ENCODE measurements at places on chromosomes 2 and 18.

DNA sequence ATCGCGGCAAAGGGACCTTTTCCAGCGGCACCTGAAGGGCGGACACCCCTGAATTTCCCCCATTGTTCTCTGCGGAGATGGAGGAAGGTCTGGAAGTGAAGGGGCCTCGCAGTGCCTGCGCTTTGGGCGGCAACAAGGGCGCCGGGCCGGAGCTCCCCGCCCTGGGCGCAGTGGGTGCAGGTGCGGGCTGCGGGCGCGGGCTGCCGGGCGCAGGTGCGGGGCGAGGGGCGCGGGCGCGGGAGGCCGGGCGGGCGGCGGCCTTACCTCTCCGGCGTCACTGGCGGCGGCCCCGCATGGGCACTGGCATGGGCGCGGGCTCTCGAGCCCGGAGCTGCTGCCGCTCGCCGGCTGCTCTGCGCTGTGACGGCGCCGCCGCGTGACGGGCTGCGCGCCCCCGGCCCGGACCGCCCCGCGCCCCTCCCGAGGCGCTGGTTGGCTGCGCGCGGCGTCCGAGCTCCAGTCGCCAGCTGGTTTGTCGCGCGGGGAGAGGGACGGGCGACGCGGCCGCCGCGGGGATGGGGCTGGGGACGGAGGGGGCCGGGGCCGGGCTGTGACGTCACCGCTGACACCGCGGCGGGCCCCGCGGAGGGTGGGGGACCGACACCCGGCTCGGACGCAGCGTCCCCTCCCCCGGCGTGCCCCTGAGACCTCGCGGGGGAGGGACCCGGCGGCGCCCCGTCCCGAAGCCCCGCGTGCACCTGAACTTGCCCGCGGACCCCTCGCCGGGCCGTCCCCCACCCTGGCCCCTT is at the start of gene KIF1A:
Gene KIF1A (minus strand): TSS at position 362 of the 749 bp plus-strand sequence. CDS start 22,467 bp downstream, outside the sequence.
- no peak for DNase-seq

GRCh38 chr2:68845043-68845442 is 26.2 kb downstream of the BMP10 start:
- no peak for DNase-seq

- DNase-seq, result peak; percentile 22
Observed at GRCh38 chr2:180983468-180984242, 3.2 kb downstream of the UBE2E3 start.

DNA sequence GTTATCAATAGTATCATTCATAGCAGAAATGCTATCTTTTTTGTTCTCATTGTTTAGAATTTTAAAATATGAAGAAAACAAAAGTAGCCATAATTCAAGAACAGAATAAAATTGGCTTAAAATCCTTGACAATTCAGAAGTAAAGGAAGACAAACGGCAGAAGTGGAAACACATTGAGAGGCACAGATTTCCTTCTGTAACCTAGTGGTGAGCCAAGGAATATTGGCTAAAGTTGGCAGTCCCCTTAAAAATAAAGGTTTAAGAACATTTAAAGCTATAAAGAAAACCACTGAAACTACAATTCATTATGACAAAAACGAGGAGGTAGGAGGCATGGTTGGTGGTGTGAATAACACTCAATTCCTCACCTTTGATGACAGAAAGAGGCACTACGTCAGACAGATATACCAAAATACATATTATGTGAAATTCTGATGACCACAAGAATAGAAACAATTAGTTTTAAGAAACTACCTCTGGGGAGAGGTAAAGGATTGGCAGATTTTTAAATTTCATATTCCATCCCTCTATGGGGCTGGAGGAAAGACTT is 42.3 kb downstream of the SFT2D3 start:
- DNase-seq, result no peak

- DNase-seq, result no peak
Observed at GRCh38 chr2:36564377-36564930, 33.5 kb downstream of the FEZ2 start.

DNA sequence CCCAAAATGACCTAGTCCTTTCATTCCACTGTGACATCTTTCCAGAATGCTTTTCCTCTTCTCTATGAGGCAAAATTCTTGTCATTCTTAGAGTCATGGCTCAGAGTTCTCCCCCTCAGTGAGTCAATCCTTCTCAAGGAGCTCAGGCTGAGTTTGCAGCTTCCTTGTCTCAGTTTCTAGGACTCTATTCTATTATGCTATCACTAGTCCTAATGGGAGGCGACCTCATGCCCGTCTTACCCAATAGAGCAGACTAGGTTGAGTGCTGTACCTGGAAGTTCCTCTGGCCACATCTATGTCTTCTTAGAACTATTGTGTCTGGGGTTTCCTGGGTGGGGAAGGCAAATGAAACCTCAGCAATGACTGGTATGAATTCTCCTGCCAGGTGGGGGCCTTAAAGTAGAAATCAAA is 51.5 kb downstream of the HAUS1 start:
- DNase-seq, result no peak

GRCh38 chr2:54050445-54050844 is 65.0 kb upstream of the ACYP2 start:
- no peak for DNase-seq

DNA sequence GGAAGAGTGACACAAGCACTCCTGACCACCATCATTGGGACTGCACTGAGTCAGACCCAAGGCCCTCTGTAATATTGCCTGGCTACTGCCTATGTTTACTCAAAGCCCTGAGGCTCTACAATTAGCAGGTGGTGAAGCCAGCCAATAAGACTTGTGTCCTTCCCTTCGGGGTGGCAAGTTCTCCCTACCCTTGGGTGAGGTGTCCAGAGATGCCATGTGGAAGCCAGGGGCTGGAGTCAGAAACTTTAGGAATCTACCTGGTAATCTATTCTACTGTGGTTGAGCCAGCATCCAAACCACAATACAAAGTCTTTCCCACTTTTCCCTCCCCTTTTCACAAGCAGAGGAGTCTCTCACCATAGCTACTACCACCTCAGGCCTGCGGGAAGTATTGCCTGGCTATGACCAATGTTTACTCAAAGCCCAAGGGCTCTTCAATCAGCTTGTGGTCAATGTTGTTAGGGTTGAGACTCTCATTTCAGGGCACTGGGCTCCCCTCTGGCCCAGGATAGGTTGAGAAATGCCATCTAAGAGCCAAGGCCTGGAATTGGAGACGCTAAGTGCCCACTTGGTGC is 17.6 kb downstream of the DHRS9 start:
- no peak for DNase-seq

- DNase-seq, result no peak
Observed at GRCh38 chr2:40249577-40249976, 202.3 kb downstream of the SLC8A1 start.

DNA sequence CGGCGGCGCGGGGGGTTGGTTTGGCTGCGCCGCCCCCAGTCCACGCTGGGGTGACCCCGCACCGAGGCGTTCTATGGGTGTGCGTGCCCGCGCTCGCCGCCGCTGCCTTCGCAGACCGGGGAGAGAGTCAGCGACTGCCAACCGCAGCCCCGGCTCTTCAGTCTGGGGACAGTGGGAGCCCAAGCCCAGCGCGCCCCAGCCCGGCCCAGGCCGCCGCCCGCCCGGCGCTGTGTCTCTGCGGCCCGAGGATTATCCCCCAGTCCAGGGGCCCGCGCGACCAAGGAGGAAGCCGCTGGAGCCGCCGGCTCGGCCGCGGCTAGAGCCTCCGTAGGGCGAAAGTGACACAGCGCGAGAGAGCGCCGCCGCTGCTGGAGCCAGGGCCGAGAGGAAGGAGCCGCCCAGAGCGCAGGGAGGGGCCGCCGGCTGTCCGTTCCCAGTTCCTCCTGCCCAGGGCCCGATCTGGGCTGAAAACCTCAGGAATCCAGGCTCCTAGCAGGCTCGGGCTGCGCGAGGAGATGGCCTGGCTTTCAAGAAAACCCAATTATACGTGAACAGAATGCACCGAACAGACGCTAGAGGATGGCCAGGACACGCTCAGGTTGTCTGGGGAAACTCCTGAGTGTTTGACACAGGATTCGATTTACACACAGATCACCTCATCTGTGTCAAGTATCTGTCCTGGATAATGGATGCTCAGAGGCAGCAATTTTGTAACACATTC is 2.4 kb downstream of the CTIF start:
- peak; percentile 51 for DNase-seq

DNA sequence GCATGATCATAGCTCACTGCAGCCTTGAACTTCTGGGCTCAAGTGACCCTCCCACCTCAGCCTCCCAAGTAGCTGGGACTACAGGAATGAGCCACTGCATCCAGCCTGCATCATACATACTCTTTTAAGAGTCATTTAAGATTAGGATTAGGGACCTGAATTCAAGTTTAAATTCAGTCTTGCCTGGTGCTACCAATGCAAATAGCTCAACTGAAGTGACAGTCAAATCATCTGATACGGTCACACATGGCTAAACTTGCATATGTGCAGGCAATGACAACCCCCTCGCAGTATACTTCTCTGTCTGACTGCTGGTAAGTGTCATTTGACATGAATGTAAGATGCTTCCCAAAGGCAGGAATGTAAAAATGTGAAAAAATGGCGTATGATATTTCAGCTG is 31.8 kb upstream of the TMEM131 start:
- no peak for DNase-seq

- DNase-seq, result no peak
Observed at GRCh38 chr18:74146756-74147155, 878 bp downstream of the FBXO15 start.

GRCh38 chr2:241036964-241037421 is 38.6 kb downstream of the SNED1 start:
- DNase-seq, result no peak

DNA sequence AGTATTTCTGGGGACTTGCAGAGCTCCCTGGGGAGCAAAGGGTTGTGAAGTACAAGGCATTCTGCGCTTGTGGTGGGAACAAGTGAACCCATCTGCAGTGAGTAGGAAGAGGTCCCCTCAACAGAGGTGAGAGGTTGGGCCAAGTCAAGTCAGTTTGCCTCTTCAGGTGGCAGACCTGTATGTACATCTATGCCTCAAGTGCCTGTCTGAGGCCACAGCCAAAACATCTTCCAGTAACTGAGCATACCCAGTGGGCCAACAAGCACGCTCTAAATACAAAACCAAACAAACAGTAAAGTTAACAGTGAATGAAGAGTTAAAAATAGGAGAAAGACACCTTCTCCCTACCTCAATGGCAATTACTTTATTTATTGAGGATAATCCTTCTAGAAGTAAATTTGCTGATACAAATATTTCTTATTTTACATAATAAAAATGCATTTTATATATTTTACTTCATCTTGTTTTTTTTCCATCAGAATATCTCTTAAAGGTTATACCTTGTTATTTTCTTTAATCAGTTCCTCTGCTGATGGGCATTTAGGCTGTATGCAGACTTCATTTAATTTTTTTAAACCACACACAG is 2.5 kb downstream of the GYPC start:
- DNase-seq, result no peak

DNA sequence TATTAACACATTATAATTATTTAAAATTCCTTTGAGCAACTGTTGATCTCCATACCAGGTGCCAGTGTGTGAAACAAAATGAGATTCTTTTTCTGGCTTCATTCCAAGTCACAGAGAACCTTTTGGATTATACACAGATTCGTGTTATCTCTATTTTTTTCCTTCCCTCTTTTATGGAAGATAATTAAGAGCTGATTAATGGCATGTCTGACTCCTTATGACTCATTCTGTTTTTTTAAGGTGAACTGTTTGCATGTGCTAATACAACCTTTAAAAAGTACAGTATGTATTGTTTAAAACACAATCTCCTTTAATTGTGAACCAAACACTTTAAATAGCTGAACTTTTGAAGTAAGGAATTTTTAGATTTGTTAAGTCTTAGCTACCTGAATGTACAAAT is 39.3 kb downstream of the PELI1 start:
- no peak for DNase-seq

DNA sequence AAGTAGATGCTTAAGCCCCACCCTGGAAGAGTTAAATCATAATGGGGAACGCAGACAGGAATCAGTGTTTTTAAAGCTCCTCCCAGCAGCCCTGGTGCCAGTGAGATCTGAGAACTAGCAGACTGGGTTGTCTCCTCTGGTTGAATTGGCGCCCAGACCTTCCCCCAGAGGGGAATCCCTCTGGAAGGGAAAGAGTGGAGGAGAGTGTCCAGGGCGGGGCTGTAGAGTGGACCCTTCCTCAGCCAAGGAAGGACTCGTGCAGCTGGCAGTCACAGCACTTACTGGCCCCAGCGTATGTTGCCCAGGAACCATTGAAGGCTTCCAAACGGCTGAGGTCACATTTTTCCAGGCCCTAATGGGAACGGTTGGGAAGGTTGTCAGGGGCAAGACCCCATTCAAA is 62.5 kb downstream of the TGOLN2 start:
- no peak for DNase-seq

DNA sequence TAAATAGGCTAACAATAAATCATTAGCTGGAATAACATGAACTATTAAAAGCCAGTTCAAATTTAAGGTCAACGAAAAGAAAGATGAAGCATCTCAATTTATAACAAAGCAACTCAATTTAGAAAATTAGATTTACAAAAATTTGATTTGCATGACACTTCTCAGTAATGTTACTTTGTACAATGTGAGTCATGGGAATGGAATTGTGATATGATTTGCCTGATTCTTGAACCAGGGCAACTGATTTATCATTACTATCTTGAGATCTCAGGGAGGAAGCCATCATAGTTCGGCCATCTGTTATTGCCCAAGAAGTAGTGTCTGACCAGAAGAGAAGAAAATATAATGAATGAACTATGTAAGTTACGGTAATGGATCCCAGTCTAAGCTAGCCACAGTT is 193.1 kb downstream of the RIT2 start:
- DNase-seq, result no peak

GRCh38 chr2:174246944-174247381 is 1.4 kb downstream of the OLA1 start:
- DNase-seq, result no peak

- DNase-seq, result no peak
Observed at GRCh38 chr2:1402064-1402463, 11.2 kb upstream of the TPO start.

GRCh38 chr2:10254373-10255188 is 48.1 kb upstream of the HPCAL1 start:
- no peak for DNase-seq

- no peak for DNase-seq
Observed at GRCh38 chr18:55403421-55403949, 184.5 kb downstream of the TCF4 start.

- DNase-seq, result no peak
Observed at GRCh38 chr2:69545477-69545932, 98.0 kb downstream of the AAK1 start.

All from HL-60 (cell line).